ENCODE measurements at places on chromosomes 3 and 15.

GRCh38 chr3:33883538-33883950, 85.1 kb downstream of the PDCD6IP start:
- DNase-seq = no peak

- DNase-seq = no peak
Measured at GRCh38 chr3:25049304-25049703, 378.8 kb upstream of the RARB start.

DNA sequence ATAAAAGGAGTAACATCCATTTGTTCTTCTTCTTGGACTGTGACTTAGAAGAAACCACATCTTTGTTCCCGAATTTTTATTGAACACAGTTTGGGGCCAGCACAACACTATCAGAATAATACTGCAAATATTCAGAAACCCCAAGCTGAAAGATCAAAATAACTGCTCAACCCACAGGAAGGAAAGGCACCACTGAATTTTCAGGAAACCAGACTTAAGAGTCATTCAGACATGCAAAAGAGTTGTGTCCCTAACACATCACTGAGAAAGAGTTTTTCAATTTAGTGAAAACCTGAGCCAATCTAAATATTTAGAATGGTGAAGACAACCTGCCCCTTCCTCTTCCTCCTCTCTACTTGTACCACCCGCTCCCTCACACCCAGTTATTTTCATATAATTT, 295.0 kb upstream of the RORA start:
- DNase-seq = no peak

- DNase-seq = no peak
Measured at GRCh38 chr3:116281313-116282143, 163.8 kb downstream of the LSAMP start.

- no peak for DNase-seq
Measured at GRCh38 chr3:12138044-12138443, 20.7 kb downstream of the TIMP4 start.

DNA sequence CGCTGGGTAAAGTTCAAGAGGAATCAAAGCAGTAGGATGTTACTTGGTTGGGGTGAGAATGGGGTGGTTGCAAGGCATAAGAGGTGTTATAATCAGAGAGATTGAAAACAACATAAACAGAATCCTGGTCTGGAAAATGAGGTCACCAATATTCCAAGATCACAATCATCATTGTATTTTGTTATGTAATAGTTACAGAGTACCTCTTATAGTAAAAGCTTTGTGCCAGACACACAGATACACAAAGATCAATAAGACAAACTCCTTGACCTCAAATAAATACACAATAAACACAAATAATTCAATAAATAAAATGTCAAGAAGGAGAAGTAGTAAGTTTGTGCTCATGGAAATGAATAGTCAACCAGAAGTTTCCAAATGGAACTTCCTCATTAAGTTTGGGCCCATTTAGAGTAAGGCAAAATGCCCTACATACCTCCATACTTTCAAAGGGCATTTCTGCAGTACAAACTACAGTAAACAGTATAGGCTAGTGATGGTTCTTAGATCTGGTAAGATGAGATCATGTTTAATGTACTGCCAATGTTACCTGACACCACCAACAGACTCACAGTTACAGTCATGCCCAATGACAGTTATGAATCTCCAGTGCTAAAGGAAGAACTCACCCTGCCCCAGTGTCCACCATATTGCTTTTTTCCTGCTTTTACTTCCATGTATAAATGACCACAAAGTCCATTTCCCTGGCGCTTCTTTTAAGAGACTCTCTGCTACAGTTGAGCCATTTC, 93.4 kb downstream of the KCNMB2 start:
- no peak for DNase-seq

DNA sequence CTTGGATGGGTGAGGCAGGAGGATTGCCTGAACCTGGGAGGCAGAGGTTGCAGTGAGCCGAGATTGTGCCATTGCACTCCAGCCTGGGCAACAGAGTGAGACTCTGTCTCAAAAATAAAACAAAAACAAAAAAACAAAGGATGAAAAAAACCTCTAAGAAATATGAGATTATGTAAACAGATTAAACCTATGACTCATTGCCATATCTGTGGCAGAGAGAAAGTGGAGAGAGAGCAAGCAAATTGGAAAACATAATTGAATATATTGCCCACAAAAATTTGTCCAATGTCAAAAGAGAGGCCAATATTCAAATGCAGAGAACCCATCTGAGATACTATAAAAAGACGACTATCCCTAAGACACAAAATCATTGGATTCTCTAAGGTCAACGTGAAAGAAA, 1106.0 kb downstream of the OTOL1 start:
- DNase-seq = no peak

DNA sequence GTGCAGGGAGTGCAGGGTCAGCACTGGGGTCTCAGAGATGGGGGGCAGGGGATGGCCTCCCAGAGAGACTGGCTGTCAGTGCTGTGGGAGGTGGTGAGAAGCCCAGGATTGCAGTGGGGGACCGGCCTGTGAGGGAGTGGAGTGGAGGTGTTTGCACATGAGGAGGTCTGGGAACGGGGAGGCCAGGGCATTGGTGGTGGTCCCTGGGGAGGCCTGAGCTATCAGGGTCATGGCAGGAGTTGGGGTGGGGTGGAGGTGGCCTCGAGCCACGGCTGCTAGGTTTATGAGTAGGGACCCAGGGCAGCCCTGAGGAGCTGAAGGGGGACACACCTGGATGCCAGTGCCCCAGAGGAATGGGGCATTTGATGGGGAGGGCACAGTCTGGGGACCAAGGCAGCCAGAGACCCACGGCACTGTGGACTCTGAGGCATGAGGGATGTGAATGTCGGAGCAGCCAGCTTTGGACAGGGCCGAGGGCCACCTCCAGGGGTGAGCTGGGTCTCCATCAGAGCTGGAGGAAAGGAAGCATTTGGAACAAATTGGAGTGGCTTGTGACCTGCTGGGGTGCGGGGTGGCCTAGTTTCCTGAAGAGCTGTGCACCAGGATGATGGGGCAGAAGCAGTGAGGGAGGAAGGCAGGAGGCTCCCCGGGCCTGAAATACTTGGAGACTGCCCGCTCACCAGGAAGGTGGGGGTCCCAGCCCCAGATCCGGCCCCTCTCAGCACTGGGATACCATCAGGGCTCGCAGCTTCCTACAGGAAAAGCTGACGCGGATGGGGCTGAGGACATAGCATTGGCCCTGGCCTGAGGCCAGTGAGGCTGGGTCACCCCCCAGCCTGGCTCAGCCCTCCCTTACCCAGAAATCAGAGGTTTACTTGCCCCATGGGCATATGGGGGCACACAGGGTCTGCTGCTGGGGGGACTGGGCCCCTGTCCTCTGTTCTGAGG, 9.5 kb upstream of the CSPG4 start:
- no peak for DNase-seq

GRCh38 chr3:148975248-148975647, 16.1 kb upstream of the GYG1 start:
- DNase-seq = no peak

DNA sequence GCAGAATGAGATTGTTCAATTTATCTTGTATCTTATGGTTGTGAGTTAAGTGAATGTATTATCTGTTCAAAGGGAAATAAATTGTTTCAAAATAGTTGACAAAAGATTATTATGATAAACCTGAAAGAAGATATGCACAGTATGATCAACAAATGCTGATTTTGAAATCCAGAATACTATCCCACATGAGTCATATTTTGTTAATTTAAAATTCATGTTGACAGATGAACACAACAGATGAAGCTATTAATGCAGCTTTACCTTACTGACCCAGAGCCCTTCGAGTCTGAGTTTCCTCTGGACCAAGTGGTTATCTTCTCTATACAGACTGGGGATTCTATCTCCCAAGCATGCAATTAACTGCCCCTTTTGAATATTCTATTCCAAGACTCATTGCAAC, 482.8 kb downstream of the FGF12 start:
- DNase-seq = no peak

- DNase-seq = no peak
Measured at GRCh38 chr3:111943533-111943932, 35.3 kb upstream of the ABHD10 start.

DNA sequence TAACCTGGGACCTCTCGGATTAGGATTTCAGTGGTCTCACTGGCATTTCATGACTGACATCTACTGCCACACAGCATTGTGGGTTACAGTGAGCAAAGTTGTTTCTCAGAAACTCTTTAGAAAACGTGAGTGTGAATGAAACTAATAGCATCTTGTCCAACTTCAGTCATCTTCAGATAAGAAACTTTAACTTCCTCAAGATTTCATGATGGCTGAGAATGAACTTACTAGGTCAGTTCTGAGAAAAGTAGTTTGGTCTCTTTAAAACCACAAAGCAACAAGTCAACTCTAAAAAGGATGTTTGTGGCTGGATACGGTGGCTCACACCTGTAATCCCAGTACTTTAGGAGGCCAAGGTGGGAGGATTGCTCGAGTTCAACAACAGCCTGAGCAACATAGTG, 14.2 kb upstream of the HOMER2 start:
- DNase-seq = no peak

Data from BJ (cell line).